ENCODE measurements at places on chromosomes 2 and 18. TPM values are rescaled to one million over a fixed set of nuclear protein-coding genes. Genes with fewer than 3 reads are reported as not detected.

- no peak for DNase-seq
- no peak overlapping the region for H3K27ac ChIP-seq
- no peak overlapping the region for H3K4me3 ChIP-seq
These were observed 70.8 kb upstream of the FSHR start for GRCh38 chr2:49225126-49225525.

The RIT2 gene
- not detected for total RNA-seq

- H3K27me3 ChIP-seq: no peaks in the 10 kb centered on the region
- DNase-seq: no peak
- peaks cover 19% of the 10 kb centered on the region for H3K4me1 ChIP-seq
- no peaks in the 10 kb centered on the region for H3K36me3 ChIP-seq
These were observed 800 bp upstream of the RALB start for GRCh38 chr2:120251880-120252224.

GRCh38 chr2:14081521-14081920, 551.0 kb upstream of the LRATD1 start:
- no peak overlapping the region for H3K27ac ChIP-seq
- no peaks in the 10 kb centered on the region for H3K36me3 ChIP-seq
- no peak overlapping the region for H3K4me3 ChIP-seq
- H3K27me3 ChIP-seq: no peaks in the 10 kb centered on the region

The SULT1C2 gene
- 0.86 TPM for total RNA-seq

DNA sequence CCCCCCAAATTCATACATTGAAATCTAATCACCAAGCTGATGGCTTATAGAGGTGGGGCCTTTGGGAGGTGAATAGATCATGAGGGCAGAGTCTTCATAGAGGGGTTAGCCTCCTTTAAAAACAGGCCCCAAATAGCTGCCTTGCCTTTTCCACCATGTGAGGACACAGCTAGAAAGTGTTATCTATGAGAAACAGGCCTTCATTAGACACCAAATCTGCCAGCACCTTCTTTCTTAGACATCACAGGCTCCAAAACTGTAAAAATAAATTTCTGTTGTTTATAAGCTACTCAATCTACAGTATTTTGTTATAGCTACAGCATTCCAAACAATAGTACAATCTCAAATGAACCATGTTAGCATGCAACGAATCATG, 459.3 kb upstream of the GCFC2 start:
- DNase-seq: no peak
- H3K36me3 ChIP-seq: no peaks in the 10 kb centered on the region
- H3K4me1 ChIP-seq: peaks cover 21% of the 10 kb centered on the region
- H3K4me3 ChIP-seq: no peak overlapping the region

DNA sequence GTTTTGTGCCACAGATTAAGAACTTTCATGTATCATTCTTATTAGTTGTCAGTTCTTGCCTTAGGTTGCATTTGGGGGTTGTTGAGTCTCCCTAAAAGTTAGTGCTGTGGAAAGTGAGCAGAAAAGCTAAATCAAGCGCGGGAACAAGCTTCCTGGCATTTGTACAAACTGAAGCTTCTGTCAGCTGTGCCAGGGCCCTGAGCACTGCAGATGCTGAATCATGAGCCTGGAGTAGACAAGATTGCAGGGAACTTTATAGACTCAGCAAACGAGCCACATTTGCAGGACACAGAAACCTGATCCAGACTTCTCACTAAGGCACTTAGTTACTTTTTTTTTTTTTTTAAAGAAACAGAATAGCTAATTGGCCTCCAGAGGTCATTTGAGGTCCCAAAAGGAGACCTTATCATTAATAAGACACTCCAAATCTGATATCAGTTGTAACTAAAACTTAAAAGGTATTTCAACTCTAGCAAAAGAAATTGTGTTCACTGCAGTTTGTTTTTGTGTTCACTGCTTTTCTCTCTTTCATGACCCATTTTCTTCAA, 88.7 kb downstream of the ADAM23 start:
- H3K4me1 ChIP-seq: no peaks in the 10 kb centered on the region
- no peaks in the 10 kb centered on the region for H3K27me3 ChIP-seq
- no peak for DNase-seq
- H3K4me3 ChIP-seq: no peak overlapping the region

DNA sequence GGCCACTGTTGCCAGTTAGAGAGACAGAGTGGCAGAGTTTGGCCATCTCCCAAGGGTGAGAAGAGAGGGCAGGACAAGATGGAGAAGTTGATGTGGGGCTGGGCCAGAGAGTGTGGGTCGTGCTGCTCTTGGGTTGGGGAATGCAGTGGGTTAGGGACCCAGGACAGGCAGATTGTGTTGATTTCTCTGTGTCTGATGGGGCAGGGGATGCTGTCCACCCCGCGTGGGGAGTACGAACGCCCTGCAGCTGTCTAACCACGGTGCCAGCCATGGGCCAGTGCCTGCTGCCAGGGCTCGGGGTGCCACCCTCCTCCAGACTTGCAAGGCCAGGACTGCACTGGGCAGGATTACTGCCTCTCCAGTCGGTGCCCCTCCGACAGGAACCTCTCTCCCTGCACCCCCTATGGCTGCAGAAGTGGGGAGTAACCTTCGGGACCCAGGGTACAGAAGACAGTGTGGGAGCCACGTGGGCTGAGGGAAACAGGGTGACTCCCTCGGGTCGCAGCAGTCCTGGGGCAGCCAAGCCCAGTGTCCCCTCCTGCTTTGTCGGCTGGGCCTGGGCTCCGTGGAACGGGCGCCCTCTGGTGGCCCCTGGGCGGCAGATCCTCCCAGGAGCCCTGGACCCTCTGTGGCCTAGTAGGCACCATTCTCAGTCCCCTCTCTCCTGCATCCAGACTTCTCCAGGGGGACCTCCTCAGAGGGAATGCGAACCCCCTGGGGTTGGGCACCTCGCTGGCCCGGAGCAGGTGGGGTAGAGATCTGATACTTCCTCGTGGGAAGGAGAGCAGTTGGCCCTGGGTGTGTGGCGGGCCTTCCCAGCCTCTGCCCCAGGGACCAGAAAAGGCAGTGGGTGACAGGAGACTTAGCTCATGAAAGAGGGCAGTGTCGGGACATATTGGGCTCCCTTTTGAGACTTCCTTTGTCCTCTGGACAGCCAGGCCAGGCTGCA, 2.7 kb downstream of the GPC1 start:
- H3K4me3 ChIP-seq: no peak overlapping the region
- peak; percentile 75 for DNase-seq
- no peak overlapping the region for H3K27ac ChIP-seq
- H3K27me3 ChIP-seq: no peaks in the 10 kb centered on the region
- no peaks in the 10 kb centered on the region for H3K36me3 ChIP-seq

The CD8B gene
- 10.0 TPM for total RNA-seq

DNA sequence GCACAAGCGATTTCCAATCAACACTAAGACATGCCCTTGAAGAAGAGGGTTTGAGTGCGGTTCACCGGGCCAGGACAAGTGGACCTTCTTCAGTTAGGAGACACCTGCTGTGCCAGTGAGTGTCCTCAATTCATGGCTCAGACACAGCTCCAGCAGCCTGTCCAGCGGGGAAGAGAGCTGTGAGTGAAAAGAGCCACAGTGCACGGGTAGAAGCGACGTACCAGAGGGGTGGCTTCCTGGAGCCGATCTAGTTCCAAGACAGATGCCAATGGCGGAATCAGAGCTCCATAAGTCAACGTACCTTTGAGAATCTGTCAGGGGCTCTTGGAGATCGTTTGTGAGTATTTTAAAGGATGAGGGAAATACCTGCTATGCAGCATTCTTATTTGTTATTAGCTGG, 119.9 kb upstream of the SALL3 start:
- no peaks in the 10 kb centered on the region for H3K36me3 ChIP-seq
- no peaks in the 10 kb centered on the region for H3K27me3 ChIP-seq
- H3K4me1 ChIP-seq: no peaks in the 10 kb centered on the region
- H3K27ac ChIP-seq: no peak overlapping the region

The HPCAL1 gene
- total RNA-seq: 26.9 TPM

Data from Caco-2 (cell line).